ENCODE measurements at places on chromosomes 4 and X.

DNA sequence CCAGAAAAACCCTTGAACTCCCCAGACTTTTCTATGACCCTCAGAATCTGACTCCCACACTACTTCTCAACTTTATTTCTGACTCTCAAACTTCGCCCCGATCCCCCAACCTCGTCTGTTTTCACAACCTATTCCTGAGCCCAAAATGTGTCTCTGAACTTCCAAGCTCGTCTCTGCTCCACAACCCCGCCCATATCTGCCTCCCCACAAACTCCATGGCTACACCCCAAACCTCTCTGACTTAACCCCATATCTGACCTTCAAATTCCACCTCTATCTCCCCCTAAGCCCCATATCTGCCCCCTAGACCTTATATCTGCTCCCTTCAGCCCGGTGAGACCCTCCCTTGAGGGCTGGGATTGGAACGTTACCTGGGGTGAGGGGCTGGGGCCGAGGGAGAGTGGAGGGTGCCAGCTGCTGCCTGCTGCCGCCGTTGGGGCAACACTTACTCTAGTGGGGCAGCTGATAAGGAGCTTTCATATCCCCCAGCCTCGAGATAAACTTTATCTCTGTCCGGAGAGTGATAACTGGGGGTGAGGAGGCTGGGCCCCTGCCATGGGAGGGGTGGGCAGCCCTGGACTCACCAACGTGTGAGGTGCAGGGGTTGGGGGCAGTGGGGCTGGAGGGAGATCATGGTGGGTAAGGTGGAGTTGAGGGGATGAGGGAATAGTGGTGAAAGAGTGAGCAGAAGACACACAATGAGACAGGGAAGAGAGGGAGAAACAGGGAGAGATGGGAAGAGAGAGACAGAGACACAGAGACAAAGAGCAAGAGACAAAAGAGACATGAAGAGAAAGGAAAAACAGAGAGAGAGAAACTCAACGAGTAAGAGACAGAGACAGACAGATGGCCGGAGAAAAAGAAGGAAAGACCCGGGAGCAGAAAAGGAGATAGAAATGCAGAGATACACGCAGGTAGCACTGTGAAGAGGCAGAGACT is 1.4 kb downstream of the GATA1 start:
- no peak for DNase-seq

DNA sequence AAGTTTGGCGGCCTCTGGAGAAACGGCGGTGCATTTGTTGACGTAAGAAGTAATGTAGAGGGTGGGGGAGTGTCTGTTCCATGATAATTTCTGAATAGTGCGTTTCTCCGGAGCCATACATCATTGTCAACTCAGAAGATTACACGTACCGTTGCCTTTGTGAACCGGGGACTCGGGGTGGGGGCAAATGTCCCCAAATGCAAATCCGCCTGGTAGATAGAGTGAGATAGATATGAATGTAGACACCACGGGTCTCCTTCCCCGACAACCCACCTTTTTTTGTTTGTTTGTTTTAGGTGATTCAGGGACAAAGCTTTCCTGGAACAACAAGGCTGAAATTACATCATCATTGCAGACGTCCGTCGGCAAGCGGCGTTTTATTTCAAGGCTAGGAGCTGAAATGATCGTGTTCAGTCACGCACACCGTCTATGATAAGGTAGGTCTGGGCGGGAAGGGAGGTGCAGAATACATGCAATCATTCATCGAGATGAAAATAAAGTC is 96.0 kb upstream of the PPP2R3B start:
- no peak for DNase-seq

GRCh38 chr4:112616984-112617383 is 19.7 kb downstream of the ZGRF1 start:
- DNase-seq = no peak

DNA sequence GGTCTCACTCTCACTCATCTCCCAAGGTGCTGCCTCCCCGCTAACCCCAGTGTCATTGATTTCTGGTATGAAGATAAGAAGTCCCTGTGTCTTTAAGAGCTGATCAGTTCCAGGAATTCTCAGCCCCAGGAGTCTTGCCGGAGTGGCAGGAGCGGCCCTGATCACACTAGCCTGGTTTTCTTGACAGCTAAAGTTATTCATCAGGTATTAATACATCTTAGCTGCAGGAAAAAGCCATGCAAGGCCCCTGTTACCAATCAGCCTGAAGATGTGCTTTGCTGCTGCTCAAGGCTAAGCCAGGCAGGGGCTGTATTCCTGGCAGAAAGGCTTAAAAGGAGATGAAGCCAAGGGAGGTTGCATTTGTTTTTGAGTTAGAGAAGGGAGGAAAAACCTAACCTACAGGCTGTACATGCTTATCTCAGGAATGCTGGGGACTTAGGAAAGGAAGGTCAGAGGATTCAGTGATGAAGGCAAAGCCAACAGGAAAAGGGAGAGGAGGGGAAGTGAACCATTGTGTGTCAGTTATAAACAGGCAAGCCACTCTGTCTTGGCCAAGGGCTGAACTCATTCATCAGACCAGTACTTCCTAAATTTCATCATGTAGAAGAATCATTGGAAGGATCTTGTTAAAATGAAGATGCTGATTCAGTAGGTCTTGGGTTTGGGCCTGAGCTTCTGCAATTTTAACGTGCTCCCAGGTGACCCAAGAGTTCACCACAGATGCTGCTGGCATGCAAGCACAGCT is 8.6 kb downstream of the SRPX start:
- DNase-seq = no peak

- DNase-seq = peak; percentile 80
Observed at GRCh38 chr4:90127223-90127705, at the start of gene CCSER1. Gene CCSER1 (plus strand): TSS chr4:90127394.

- DNase-seq = no peak
Observed at GRCh38 chr4:6179362-6179761, 21.0 kb downstream of the JAKMIP1 start.

- DNase-seq = no peak
Observed at GRCh38 chr4:95732061-95732460, 107.8 kb upstream of the PDHA2 start.

DNA sequence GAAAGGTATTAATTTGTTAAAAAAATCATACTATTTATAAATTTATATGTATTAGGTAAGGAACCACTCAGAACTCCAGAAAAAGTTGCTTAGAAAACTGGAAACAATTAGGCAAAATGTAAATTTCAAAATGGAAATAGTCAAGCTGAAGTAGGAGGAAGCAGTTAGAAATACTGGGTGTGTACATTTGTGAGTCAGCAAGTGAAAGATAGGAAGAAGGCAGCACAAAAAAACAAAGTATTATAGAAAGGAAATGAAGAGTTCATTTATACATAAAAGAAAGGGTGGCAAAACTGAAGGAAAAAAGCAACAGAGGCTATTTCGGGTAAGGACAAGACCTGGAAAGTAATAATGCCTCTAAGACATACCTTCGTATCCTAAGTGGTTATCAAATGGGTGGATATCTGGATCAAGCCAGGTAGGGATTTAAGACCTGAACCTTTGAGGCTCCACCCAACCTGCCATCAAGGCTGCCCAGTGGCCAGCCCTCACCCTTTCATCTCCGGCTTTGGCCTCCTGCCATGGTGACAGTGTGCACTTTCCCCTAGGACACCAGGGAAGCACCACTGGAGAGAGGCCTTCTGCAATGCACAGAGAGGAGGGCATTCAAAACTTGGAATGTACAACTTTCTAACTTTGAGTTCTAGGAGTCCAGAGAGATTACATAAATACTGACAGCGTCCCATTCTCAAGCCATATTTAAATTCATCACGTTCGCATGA is at the start of gene LRRC66:
TSS of gene LRRC66 (minus strand) at position 428 of the 722 bp plus-strand sequence. CDS start 2,750 bp downstream, outside the sequence.
- peak; percentile 92 for DNase-seq

DNA sequence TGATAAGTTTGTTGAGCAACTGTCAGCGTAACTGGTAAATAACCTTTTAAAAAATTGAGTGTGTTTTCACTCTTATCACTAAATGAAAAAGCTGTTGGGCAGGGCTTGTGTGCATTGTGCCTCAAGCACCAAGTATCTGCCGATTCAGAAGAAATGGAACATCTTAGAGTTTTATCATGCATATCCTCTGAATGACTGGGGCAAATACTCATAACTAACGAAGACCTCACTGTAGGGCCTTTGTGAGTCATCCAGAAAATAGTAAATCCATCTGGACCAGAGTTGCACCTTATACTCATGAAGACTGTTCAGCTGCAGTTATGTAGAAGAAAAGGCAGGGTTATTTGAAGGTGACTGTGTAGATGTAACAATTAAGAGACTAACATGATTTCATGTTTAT is 222.1 kb downstream of the CAMK2D start:
- DNase-seq = no peak

DNA sequence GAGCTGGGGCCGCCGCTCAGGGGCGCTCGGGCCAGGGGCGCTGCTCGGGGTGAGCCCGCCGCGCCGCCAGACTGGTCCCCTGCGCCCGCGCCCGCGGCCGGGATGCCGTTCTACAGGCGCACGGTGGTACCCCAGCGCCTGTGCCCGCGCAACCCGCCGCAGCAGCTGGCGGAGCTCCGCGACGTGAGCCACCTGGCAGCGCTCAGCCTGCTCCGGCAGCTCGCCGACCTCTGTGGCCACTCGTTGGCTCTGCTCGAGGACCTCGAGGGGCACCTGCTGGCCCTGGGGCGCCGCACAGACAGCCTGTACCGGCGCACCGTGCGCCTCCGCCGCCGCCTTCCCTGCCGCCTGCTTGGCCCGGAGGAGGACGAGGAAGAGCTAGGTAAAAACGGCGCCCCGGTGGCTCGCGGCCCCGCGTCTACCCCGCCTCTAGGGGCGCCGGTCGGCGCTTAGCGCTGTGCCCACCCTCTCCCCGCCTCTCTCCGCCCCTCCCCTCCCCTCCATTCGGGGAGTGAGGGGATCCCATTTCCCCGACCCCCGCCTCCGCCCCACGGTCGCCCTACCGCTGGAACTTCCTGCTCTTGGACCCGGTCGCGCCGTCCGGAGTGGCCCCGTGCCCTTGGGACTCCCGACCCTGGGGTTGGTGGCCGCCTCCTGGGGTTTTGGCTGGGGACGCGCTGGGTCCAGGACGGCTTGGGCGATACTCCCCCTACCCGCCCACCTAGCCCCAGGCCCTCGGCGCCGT is 513 bp downstream of the NHSL2 start:
- no peak for DNase-seq

- no peak for DNase-seq
Observed at GRCh38 chr4:9811806-9812205, 30.4 kb downstream of the DRD5 start.

DNA sequence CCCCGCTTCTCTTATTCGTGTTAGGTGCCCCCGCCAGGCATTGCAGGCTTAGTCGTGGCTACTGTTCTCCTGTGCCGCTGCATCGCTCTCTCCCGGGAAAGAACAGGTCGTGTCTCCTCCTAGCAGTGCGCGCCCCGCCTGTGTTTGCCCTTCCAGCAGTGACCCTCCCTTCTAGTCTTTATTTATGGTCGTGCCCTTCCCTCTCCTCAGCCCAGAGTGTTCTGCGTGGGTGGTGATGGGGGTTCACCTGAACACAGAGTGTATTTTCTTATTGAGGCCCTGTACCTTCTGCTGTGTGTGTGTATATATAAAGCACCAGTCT is 15.2 kb downstream of the USP11 start:
- DNase-seq = no peak

DNA sequence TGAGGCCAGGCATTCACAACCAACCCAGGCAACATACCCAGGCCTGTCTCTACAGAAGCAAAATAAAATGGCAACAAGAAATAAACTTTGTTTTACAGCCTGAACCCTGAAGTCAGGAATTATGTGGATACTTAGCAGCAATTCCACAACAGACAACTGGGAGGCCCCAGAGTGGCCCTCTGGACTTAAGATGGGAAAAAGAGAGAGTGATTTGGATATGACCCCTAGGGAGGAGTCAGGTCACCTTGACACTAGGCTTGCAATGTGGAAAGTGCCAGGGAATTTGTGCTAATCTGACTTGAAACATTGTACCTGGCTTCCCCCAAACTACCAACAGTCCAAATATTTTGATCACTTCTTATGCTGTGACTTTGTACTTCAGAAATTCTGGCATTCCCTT is 193.1 kb downstream of the PARM1 start:
- no peak for DNase-seq

- no peak for DNase-seq
Observed at GRCh38 chr4:30538794-30539193, 181.4 kb upstream of the PCDH7 start.

GRCh38 chrX:101655534-101655933 is 4.1 kb downstream of the ARMCX2 start:
- no peak for DNase-seq

DNA sequence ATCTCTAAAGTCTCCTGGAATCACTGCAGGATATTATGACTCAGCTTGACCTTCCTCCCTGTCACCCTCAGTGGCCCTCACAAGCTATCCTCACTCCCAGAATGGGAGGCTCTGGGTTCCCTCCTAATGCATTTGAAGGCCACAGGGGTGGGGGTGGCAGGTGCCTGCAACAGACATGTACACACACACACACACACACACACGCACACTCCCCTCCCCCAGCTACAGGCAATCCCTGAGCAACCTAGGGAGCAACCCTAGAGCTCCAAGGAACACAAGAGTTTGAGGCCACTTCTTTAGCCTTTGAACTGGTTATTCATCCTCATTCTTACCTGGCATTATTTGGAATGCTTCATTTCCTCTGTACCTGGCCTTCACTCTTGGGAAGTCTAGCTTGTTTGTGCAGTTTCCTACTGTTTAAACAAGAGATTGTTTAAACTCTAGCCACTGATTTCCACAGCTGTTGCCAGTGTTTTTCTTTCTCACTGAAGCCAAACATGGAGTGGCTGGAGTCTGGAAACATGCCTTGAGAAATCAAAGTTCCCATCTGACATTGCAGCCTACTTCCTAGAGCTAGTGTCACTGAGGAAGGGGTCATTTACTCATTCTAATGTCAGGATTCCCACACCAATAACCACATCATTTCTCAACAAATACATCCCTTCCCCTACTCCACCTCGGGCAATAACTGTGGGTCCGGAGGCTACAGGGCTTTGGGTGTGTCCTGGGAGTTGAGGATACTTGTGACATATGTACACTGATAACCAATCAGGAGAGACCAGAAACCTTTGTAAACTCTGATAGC is 37.7 kb downstream of the MAOA start:
- peak; percentile 42 for DNase-seq

DNA sequence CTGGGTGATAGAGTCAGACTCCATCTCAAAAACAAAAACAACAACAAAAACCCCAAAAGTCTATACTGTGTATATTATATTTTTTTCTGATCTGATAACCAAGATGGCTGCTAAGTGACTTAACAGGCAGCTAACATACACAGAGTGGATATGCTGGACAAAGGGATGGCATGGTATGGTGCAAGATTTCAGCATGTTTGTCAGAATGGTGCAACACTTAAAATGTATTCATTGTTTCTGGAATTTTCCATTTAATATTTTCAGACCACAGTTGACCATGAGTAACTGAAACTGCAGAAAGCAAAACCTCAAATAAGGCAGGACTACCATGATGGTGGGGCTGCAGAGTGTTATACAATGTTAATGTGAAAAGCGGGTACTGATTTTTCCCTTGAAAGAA is 6.1 kb upstream of the BOD1L1 start:
- no peak for DNase-seq

DNA sequence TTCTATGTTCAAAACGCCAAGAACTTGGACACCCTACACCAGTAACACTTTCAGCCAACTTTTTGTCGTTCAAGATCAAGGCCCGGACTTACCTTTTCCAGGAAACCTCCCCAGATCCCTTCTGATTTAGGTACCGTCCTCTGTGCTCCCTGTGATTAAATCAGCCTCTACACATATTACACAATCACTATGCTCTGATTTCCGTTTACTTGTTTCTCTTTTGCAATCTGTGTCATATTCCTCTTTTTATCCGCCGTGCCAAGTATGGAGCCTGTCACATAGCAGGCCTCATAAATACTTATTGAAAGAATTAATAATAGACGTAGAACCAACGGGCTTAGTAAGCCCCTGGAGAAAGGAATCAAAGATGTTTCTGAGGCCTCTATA is 722 bp upstream of the TMEM33 start:
- DNase-seq = no peak

- no peak for DNase-seq
Observed at GRCh38 chr4:151484396-151485102, 75.6 kb downstream of the FHIP1A start.

- no peak for DNase-seq
Observed at GRCh38 chr4:97761445-97762114, 381.7 kb downstream of the STPG2 start.
